Stimulated activated CD8-positive, alpha-beta memory T cell treated with anti-CD3 and anti-CD28 coated beads, Interleukin-4, amount 100 ng/mL, for 4 hours (primary cell): ENCODE measurements at places on chromosomes 7 and 10.

GRCh38 chr10:98357194-98357822 lies 57.7 kb downstream of the PYROXD2 start:
- no peak for DNase-seq

GRCh38 chr7:143405173-143406001 lies 3.3 kb downstream of the EPHA1 start:
- no peak for DNase-seq

- no peak for DNase-seq
Measured at GRCh38 chr7:126368-126767, 66.0 kb upstream of the FAM20C start.

GRCh38 chr7:121505021-121505420 lies 108.9 kb upstream of the FAM3C start:
- no peak for DNase-seq

DNA sequence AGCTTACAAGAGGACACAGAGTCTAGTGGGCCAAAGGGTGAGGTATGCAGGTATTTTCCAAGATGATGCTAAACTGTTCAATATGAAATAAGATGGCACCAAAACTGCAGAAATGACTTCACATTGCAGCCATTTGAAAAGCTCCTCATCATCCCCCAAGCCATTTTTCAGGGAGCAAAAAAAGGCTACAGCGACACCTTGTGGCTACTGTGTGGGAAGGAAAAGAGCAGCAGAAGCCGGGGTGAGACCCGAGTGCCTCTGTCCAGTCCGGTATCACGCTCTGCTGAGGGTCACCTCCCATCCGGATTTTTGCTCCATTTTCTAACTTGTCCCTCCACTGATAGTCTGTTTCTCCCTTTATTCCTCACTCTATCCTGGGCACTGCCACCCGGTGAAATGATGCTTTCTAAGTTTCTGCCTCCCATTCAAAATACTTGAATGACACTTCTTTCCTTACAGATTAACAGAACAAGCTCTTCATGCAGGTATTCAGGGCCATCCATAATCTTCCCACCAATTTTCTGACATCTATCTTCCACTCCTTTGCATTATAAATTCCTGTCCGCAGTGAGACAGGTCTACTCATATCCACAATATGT lies 220.2 kb downstream of the DGKI start:
- DNase-seq: no peak

DNA sequence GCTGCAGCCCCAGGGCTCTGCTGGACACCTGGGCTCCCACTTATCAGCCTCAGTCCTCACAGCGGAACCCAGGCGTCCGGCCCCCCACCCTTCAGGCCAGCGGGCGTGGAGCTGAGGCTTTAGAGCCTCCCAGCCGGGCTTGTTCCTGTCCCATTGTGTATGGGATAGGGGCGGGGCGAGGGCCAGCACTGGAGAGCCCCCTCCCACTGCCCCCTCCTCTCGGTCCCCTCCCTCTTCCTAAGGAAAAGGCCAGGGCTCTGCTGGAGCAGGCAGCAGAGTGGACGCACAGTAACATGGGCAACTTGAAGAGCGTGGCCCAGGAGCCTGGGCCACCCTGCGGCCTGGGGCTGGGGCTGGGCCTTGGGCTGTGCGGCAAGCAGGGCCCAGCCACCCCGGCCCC lies 2.7 kb downstream of the NOS3 start:
- DNase-seq: no peak

DNA sequence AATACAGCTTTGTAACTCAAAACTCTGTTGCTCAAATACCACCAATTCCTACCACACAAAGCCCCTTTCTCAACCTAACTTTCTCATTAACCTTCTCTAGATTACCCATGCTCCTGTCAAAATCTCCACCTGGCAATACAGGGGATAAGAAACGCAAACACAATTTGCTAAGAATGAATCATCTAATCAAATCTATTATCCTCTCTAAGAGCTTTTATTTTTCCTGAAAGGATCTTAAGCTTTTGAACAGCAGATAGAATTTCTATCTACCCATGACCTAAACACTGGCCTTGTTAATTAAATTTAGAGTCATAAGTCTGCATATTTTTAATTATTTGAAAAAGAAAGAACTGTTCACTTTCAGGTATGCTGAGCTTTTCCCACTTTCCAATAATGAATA lies 98.3 kb downstream of the HBP1 start:
- DNase-seq: no peak

DNA sequence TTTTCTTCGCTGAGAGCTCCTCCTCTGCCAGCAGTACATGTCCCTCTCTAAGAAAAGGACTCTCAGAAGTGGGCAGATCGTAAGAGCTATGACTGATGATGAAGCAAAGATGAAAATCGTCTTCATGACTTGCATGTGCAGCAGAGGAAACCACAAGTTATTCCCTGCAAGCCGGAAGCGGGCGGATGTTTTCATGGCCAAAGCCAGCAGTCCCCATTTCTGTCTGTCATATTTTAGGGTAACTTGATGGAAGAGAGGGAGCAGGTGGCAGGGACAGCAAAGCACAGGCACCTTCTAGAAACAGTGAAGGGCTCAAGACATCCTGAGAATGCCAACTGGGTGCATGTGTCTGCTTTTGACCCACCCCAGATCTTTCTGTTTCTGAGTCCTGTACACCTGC lies 19.9 kb downstream of the KLF6 start:
- no peak for DNase-seq
